ENCODE measurements at places on chromosomes 12 and 14.

- DNase-seq: no peak
Measured at GRCh38 chr12:89970722-89971121, 262.1 kb upstream of the ATP2B1 start.

DNA sequence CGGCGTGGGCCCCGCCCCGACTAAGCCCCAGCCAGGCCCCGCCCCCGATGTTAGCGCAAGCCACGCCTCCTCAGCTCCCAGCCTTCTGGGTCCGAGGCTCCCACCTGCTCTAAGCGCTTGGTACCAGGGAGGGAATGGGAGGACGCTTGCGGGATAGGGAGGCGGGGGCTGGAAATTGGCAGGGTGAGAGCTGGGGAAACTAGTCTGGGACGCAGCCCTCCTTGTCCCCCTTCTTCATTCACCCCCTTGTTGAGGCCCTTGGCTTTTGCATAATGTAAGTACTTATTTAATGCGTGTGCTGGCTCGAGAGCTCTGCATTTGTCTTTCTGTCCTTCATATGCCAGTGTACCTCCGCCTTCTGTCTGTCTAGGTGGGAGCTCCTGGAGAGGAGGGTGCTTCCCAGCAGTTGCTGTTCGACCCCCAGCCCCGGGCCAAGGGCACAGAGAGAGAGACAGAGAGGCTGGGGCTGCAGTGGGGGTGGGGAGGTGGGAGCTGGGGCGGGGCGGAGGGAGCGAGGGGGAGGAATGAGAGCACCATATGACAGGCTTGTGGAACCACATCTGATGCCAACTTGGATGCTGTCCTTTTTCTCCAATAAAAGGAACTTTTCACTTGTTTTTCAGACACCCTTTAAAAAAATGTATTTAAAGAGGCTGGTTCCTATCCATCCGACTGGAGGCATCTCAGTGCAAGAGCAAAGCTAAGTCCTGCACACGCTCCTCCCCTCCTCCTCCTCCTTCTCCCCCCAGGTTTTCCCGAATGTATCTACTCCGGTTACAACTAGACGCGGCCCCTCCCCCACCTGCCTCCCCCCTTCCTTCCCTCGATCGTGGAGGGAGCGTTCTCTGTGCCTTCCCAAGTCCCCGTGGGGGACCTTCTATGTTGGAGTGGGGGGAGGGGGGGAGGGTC is 25.6 kb upstream of the MAP1LC3B2 start:
- peak; percentile 63 for DNase-seq

DNA sequence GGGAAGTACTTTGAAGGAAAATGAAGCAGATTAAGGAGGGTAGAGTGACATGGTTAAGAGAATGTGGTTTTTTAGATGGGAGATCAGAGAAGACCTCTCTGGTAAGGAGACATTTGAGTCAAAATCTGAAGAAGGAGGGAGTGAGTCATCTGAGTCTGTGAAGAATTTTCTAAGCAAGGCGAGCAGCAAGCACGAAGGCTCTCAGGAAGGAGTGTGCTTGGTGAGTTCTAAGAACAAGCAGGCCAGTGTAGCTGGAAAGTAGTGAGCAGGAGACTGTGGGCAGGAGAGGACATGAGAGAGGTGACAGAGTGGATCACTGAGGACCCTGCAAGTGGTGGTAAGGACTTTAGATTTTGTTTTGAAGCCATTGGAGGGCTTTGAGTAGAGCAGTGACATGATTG is 76.3 kb upstream of the FUT8 start:
- DNase-seq: no peak

GRCh38 chr14:87102811-87103378 is 890.1 kb downstream of the GALC start:
- DNase-seq: no peak

DNA sequence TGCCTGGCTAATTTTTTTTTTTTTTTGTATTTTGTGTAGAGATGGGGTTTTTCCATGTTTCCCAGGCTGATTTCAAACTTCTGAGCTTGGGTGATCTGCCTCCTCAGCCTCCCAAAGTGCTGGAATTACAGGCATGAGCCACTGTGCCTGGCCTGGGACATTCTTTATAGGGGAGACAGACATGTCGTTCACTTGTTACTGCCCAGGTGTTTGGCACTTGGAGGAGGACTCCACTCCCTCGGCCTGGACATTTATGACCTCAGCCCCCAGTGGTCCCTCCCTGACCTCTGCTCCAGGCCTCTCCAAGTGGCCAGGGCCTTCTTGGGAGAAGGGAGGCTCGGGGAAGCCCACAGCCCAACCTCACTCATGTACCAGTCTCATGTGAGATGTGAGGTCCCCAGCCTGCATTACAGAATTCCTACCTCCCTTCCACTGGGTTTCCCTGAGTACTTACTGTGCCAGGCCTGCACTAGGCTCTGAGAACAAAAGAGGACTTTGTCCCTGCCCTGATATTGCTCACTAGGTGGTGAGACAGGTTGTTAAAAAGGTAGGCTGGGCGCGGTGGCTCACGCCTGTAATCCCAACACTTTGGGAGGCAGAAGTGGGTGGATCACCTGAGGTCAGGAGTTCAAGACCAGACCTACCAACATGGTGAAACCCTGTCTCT is 9.7 kb upstream of the POP5 start:
- DNase-seq: no peak

GRCh38 chr14:84036840-84037239 is 1493.1 kb upstream of the FLRT2 start:
- DNase-seq: no peak

- DNase-seq: no peak
Measured at GRCh38 chr12:14614704-14615121, 47.0 kb upstream of the PLBD1 start.
